ENCODE measurements at places on chromosomes 16 and 17.

GRCh38 chr17:44122816-44123355 is 555 bp downstream of the HDAC5 start:
- DNase-seq: no peak

DNA sequence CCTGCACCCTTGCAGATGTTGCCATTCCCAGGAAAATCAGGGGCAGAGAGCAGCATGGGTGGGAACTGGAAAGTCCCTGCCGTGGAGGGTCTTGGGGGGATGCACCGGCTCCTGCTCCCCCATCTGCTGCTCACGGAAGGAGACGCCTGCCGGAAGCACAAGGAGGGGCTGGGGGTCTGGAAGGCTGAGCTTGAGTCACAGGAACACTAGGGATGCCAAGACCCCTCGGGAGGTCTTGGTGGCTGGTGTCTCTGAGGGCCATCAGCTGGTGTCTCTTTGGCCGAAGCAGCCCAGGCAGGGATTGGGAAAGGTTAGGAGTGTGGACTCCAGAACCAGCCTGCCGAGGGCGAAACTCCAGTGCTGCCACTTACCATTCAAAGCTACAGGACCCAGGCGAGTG is 29.4 kb upstream of the GNA13 start:
- no peak for DNase-seq

GRCh38 chr16:87492721-87493607 is at the start of gene ZCCHC14:
ZCCHC14 (minus strand) TSS chr16:87493024; CDS start chr16:87492238, 786 bp downstream.
- DNase-seq: peak; percentile 64

DNA sequence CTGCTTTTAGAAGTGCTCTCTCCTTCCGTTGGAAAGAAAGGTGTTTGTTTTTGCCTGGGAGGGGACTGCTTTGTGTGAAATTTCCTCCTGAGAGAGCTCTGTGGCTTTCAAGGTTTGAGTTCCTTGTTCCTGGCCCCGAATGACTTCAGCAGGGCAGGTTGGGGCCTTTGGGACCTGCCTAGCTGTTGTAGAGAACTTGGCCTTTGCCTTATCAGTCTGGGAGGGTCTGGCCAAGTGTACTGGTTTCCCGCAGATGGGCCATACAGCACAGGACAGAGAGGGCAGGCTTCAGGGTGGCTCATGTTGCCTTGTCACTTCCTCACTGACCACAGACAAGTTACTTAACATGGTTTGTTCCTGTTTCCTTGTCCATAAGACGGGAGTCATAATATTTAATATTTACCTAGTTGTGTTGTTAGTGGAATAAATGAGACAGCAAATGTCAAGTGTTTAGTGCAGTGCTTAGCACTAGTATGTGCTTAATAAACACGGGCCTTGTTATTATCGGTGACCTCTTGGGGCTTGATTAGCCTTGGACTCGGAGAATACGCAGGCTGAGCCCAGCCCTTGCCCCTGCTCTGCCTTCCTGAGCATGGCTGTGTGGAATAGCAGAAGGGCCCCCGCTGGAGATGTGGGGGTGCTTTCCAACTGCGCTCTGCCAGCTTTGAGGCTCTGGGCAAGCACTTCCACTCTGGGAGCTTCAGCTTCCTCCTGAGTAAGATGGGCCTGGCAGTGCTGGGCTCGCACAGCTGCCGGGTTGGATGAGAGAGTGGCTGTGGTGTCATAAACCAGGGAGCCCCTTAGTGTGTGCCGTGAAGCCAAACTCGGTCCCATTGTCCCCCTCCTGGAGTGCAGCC is 6.6 kb downstream of the PRSS8 start:
- DNase-seq: no peak

- no peak for DNase-seq
These were observed 17.3 kb downstream of the SAMD14 start for GRCh38 chr17:50112694-50113093.

DNA sequence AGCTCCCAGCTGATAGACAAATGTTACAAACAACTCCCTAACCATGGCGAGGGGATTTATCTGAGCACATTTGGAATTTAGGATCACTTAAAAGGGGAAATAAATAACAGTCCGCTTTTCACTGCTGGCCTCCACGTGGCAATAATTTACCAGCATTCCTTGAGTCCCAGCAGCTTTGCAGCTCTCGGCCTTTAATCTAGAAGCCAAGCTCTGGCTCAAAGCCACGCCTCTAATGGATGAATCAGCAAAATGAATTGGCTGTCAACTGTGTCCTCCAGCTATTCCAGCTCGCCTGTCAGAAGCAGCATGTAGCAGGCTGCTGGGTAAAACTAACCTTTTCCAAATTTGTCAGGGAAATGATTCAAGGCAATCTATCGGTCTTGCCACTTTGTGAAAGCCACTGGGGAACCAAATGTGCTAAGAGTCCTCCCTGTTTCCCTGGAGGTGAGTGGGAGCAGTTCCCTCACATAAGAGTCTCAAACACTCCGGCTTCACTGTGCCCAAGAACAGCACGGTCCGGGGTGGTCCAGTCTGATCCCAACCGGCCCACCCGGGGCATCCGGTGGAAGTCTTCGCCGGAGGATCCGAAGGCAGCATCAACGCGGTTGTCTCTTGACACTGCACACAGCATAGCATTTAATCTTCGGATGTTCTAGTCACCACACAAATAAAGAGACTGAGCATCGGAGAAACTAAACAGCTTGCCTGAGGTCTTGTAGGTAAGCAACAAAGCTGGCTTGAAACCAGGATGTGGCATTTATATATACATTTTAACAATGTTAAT is 143.3 kb downstream of the PARN start:
- DNase-seq: no peak

DNA sequence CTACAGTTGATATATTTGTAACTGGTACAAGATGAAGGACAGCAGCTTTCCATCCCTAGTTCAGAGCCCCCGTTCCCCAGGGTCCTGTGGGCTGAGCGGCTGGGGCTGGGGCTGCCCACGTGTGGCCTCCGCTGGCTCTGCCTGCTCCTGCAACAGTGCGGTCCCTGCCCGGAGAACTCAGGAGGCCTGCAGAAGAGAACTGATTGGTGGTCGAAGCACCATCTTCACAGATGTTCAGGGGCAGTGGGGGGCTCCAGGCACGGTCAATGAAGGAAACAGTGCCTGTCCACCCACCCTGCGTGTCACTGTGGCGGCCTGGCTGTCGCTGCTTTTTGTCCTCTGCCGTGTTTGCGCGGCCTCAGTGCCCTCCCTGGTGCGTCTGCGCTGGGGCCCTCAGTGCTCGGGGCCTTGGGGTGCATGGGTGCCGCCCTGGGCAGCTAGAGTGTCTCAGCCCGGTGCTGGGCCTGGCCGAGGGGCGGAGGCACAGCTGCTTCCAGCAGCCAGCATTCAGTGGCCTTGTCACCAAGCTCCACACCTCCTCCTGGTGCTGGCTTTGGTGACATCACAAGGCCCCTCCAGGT is 4.2 kb upstream of the NUDT16L1 start:
- no peak for DNase-seq

- DNase-seq: no peak
These were observed at the start of gene CYB561 for GRCh38 chr17:63445954-63446752. CYB561 (minus strand) TSS chr17:63446306; CDS start chr17:63437547, 8,759 bp downstream.

Measured in GM12864 (cell line).